ENCODE measurements at places on chromosomes 11 and 22.

DNA sequence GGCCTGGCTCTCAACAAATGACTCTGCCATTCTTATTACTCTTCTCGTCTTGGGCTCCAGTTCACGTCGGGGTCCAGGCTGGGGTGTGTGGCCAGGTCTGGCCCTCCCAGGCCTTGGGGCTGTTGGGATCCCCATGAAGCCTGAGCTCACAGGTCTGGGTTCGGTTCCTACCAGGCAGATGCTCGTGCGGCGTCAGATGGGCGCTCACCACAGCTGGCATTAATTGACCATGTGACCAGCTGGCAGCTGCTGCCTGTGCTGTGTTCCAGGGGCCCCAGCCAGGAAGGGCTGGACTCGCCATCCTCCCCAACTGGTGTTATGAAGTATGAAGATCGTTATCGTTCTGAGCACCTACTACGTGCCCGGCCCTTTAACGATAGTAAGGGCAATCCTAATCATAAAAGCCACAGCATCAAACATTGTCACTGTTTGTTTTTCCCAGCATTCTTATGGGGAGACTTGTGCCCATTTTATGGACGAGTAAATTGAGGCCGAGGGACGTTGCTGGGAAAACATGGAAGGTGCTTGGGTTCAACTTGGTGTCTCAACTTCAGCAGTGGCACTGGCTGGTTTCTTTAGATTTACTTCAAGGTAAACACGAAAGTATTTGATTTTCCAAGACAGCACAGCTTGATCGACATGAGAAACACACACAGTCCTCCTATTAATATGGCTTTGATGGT is 26.8 kb upstream of the CACNG2 start:
- DNase-seq = no peak

GRCh38 chr11:11618973-11619435 is 2.8 kb downstream of the GALNT18 start:
- DNase-seq = no peak

DNA sequence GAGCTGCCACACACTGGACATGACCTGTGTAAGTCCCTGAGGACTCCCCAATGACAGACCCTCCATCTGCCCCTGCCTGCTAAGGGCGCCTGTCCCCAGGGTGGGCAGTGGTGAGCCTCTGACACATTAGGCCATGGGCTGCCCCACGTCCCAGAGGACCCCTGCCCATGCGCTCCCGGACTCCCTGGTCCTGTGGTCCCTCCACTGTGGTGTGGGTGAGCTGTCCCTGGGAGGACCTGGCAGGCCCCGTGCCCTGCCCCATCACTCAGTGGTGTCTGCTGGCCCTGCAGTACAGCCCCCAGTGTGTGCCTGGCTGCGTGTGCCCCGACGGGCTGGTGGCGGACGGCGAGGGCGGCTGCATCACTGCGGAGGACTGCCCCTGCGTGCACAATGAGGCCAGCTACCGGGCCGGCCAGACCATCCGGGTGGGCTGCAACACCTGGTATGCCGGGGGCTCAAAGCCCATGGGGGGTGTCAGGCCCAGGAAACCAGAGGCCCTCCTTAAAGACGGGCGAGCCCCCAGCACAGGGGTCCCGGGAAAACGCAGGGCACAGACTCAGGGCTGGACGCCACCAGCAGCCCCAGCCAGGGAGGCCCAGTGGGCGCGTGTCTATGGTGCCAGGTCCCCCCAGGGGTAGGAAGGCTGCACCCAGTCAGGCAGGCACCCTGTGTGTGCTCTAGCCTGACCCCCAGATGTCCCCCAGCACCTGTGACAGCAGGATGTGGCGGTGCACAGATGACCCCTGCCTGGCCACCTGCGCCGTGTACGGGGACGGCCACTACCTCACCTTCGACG is 18.7 kb downstream of the MUC5AC start:
- no peak for DNase-seq

DNA sequence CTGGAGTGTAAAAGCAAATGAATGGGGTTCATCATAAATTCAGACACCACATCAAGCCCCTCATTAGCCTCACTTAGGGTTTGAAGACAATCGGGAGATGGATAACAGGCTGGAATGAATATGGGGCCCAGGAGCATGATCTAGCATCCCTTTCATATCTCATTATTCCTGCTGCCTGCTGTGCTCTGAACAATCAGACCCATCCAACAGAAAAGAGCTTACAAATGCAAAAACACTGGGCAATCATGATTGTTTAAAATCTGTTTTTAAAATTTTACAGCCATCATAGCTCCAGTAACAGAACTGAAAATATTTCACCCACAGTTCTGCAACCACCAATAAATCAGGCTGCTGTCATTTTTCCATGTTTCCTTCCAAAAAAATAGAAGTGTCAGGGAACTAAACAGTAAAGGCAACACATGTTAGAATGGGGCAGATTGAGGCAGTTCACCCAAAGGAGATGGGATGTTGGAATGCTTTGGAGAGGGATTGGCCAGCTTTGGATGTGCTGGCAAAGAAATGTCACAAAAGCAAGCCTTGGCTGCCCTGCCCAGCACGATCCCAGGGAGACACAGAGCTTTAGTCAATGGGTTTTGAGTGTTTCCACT is 47.8 kb upstream of the BMAL1 start:
- no peak for DNase-seq

DNA sequence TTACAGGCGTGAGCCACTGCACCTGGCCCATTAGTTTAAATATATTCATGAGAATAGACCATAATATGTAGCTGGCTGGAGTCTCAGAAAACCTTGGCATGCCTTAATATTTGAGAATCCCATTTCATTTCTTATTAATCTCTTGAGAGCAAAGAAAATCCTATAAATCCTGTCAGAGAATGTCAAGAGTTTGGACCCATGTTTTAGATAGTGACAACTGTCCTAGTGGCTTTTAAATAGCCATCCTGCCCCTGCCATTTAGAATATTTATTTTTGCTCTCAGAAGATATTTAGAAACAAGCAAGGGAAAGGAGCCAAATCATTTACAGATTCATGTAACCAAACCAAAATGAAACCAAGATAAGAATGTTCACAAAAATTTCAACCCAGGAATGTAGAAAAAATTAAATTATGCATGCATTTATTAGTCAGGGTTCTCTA is 107.2 kb downstream of the SWAP70 start:
- no peak for DNase-seq
